Stimulated activated CD8-positive, alpha-beta memory T cell treated with anti-CD3 and anti-CD28 coated beads, Interleukin-2, amount 100 ng/mL, for 48 hours (primary cell): ENCODE measurements at places on chromosomes 7 and 10.
A peak's percentile ranks its signal among the peaks of the same experiment; 100 is the strongest.

DNA sequence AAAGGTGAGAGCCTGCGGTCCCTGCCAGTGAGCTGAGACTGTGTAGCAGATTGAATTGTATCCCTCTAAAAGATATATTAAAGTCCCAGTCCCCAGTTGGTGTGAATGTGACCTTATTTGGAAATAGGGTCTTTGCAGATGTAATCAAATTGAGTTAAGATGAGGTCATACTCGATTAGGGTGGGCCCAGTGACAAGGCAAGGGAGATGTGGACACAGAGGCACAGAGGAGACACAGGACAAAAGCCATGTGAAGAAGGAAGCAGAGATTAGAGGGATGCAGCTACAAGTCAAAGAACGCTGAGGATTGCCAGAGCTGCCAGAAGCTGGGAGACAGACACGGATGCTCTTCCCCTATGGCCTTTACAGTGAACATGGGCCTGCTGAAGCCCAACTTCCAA lies 104.3 kb downstream of the CLEC2L start:
- DNase-seq, result no peak

GRCh38 chr10:88608052-88608732 lies 21.6 kb downstream of the LIPJ start:
- DNase-seq, result no peak

- DNase-seq, result no peak
These were observed 1211.2 kb upstream of the SORCS1 start for GRCh38 chr10:108375691-108376090.

DNA sequence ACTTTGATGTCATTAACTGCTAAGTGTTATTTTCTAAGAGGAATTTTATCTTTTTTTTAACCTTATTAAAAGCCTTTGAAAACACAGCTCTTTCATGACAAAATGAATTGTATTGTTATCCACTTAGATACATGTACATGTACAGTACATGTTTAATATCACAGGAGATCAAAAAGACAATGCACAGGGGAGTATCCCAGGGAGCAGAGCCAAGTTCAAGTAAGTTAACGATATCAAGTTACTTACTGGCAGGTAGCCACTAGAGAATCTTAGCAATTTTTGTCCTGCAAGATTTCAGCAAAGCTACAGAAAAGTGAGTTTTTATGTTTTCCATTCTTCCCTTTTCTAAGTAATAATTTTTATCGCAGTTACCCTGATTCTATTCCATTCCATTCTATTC lies 33.9 kb upstream of the ARL4A start:
- no peak for DNase-seq

DNA sequence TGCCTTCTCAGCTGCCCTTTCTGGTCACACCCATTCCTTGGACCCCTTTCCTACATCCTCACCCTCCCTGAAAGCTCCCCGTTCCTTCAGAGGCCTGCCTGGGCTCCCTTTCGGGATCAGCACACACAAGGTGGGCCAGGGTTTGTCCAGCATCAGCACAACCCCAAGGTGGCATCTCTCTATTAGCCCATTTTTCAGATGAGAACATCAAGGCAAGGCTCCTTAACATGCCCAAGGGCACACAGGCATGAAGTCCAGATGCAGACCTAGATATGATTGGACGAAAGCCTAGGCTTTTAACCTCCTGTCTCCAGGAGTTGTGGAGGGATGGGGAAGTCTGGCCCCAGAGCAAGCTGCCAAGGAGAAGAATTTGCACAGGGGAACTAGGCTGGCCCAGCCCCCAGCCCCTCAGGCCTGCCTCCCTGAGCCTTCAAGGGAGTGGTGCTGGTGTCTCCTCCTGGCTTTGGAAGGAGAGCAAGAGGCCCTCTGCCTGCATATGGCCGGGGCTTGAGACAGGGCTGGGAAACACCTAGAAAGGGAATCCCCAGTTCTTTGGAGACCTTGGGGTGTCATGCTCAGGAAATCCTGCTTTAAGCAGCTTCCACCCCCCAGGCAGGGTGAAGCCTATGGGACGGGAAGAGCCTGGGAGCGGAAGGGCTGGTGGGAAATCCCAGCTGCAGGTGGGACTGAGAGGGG lies 9.0 kb upstream of the VSIR start:
- no peak for DNase-seq

- peak; percentile 37 for DNase-seq
These were observed at the start of gene CDHR1 for GRCh38 chr10:84194424-84195043. Gene CDHR1, plus strand, starts transcription at chr10:84194537. Its CDS starts 224 bp downstream, at chr10:84194761.

DNA sequence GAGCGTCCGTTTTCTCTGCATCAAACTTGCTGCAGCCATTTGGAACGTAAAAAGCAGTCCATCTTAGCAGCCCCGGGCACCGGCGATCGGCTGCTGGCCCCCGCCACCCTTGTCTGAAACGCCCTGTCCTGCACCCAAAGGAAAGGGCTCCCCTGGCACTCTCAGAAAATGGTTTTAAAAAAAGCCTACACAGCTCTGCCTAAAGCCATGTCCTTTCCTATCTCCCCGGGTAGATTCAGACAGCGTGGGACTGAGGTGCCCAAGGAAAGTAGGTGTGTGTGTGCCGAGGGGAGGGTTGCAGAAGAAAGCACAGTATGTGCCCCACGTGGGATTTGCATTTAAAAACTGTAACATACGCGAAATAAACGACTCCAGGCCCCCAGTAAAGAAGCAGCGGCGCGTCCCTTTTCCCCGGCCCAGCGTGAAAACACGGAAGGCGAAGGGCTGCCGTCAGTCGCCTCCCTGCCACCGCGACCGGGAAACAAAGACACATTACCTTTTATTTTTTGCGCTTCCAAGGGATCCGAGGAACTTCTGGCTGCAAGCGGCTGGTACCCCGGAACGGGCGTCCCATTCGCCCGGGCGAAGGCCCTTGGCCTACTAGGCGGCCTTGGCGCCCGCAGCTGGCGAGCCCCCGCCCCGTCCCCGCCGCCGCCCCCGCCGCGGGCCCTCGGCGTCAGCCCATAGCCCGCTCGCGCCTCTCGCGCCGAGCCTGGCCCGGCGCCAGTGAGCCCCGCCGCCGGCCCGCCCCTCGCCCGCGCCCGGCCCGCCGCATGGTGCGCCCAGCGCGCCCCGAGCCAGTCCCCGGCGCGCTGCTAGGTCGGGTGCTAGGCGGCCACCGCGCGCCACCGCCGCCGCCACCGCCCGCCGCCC lies 304.6 kb downstream of the PRPF18 start:
- no peak for DNase-seq

- no peak for DNase-seq
These were observed 1.8 kb upstream of the MICALL2 start for GRCh38 chr7:1460821-1461645.

DNA sequence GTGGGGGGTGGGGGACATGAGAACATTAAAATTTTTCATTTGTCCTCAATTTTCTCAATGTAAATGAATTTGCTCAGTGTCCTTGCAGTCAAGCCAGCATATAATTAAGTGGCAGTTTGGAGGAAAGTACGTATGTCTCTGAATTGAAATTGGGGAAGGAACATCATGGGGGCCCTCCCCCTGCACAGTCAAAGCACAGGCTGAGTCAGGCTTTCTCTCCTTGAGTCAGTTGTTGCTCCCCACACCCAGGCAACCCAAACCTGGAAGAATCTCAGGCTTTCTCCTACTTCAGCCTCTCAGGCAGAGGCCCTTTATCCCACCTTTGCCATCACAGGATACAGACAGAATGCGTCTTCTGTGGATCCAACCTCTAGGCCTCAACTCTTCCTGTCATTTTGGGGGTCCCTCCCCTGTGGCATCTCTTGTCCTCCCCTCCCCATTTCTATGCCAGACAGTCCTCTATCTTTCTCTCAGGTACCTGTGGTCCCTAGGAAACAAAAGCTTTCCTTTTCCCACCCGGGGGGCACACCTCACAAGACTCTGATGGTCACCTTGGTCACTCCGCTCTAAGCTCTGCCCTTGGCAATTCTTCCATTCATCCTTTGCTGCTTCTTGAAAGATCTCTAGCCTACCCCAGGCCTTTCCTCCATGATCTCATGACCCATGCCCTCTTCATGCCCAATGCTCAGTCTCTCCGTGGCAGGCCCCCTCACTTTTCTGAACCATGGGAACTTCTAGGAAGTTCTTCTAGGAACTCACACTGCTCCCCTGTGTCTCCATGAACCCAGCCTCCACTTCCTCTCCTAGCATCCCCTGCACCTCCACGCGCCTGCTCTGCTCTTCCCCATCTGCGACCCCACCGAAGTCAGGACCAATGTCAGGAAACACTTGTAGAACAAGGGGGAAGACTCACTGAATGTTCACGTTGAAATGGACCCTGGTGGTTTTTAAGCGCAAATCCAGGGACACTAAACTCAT lies 40.4 kb downstream of the CREB3L2 start:
- DNase-seq, result peak; percentile 0
